ENCODE measurements at places on chromosomes 13 and 19.

- no peak for DNase-seq
Measured at GRCh38 chr13:43874504-43875092, 4.9 kb downstream of the CCDC122 start.

- DNase-seq, result no peak
Measured at GRCh38 chr19:8973501-8974091, 36.6 kb downstream of the MUC16 start.

GRCh38 chr19:38047049-38047438 lies 140.0 kb downstream of the SIPA1L3 start:
- no peak for DNase-seq

- no peak for DNase-seq
Measured at GRCh38 chr13:98557937-98558792, 18.7 kb downstream of the STK24 start.

- no peak for DNase-seq
Measured at GRCh38 chr13:112959206-112959605, 9.8 kb upstream of the MCF2L start.

GRCh38 chr13:102136735-102137296 lies 265.0 kb downstream of the FGF14 start:
- no peak for DNase-seq

GRCh38 chr19:18647807-18648206 lies 11.0 kb downstream of the KLHL26 start:
- DNase-seq, result no peak

GRCh38 chr19:8626842-8627241 lies 3.6 kb upstream of the NFILZ start:
- no peak for DNase-seq

- DNase-seq, result no peak
Measured at GRCh38 chr19:13808856-13809255, 13.6 kb downstream of the ZSWIM4 start.

DNA sequence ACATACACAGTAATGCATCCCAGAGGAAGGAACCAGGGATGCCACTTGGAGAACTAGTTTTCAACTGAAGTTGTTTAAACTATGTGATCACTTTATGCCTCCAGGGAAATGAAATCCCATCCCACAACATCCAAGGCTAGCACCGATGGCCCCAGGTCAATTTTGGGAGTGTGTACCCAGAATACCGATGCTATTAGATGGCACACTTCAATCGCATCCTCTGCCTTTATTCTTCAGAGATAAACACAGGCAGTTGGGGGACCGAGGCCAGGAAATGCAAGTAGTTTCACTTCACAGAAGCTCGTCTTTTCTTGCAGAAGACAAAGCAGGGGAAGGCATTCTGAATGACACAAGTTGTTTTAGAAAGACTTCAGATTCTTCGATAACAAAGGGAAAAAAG lies 13.8 kb downstream of the STK24 start:
- no peak for DNase-seq

DNA sequence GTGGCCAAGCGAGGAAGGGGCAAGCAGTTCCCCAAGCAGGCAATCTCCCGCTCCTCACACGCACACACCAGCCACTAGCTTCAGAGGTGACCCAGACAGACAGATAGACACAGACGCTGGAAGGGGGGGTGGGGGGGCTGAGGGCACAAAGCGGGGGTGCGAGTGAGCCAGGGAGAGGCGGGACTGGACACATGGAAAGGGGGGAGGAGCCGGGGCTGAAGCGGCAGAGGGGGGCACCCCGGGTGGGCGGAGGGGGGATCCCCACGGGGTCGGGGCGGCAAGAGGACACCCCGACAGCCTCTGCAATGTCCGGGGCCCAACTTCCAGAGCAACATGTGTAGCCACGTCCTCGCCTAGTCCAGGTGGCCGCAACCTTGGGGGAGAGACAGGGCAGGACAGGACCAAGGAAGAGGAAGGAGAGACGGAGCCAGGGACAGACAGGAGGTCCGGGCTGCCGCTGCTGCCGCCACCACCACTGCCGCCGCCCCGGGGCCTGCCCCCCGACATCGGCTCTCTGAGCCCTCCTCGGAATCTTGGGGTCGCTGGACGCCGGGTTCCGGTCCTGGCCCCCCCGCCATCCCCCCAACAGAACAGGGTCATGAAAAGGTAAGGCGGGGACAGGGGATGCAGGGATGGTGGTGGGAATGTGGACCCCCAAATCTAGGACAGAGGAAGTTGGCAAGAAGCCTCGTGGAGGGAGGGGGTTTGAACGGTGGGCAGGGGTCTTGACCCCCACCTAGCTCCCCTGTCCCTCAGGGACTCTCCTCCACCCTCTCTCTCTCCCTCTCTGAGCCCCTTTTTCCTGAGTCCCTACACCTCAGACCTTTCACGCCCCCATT lies 1.1 kb downstream of the GRIN2D start:
- DNase-seq, result no peak

DNA sequence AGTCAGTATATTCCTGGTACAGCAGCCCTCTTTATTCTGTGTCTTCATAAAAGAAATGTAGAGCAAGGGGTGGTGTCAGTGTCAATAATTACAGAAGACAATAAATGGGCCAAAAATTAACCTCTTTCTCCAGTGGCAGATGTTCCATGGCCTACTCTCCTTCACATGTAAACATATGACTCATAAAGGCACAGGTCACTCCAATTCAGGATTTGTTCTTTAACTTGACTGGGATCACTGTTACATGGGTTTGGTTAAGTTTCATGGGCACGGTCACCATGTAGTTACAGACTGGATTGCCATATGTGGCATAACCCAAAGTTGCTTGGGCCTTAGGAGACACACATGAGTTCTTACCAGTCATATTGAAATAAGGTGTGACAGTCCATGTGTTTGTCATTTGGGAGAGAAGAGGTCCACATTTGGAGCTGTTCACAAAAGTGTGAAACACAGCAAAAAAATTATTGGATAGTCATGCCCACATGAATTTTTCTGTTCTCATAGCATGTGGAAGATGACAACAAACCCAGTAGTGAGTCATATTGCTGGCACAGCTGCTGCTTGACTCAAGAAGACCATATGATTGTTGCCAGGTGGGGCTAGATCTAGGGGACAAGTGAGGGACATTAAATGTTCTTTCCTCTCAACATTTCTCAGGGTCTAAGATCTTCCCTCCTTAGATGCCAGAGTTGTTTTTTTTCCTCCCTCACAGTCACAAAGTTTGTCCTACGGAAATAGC lies 68.1 kb upstream of the HTR2A start:
- no peak for DNase-seq

DNA sequence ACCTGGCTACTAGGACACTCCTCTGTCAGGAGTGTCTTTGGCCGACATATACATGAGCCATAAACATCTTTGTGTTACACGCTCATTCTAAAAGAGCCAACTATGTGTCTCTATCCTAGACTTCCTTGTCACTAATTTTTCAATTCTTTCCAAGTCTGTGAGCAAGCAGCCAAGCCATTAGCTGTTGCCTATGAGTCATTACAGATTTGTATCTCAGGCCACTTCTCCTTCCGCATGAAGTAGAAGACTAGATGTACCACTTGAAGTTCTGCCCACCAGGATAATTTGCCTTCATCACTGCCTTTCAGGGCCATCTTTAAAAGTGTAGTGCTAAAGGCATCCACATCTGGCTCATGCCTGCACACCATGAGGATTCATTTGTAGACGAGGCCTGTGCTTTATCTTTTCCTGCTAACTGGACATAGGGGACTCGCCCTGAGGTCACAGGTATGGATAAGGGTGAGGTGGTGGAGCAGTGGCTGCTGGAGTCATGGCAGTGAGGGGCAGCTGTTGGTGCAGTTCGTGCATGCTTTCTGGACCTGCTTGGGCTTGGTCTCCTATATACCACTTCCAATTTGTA lies 126.1 kb upstream of the KL start:
- DNase-seq, result no peak

- DNase-seq, result no peak
Measured at GRCh38 chr19:47497821-47498520, 14.0 kb upstream of the KPTN start.

- no peak for DNase-seq
Measured at GRCh38 chr19:58091251-58091995, 6.6 kb downstream of the ZSCAN18 start.

- DNase-seq, result peak; percentile 53
Measured at GRCh38 chr19:48513289-48514122, 1.9 kb upstream of the LMTK3 start.

DNA sequence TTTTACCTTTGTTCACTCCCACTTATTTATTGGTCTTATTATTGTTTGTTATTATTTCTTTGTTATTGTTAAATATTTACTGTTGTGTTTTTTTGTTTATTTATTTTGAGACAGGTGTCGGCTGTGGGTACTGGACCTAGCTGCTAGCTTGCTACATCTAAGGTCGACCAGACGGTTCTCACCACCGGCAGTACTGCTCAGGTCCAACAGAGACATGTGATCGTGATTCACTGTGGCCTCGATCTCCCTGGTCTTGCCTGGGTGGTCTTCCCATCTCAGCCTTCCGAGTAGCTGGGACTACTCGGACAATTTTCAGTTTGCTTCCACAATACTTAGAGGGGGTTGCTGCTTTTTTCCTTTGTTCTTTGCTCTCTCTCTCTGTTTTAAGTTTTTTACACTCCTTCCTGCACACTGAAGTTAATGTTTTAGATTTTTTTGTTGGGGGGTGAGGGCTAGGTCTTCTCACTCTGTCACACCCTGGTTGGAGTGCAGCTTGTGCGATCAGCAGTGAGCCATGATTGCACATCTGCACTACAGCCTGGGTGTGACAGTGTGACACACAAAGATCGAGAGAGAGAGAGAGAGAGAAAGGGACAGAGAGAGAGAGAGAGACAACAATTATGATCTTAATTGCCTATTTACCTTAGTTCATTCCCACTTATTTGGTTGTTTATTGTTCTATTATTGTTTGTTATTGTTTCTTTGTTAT lies 1432.4 kb downstream of the UQCRFS1 start:
- no peak for DNase-seq

- no peak for DNase-seq
Measured at GRCh38 chr13:102466610-102467190, 64.9 kb upstream of the FGF14 start.

DNA sequence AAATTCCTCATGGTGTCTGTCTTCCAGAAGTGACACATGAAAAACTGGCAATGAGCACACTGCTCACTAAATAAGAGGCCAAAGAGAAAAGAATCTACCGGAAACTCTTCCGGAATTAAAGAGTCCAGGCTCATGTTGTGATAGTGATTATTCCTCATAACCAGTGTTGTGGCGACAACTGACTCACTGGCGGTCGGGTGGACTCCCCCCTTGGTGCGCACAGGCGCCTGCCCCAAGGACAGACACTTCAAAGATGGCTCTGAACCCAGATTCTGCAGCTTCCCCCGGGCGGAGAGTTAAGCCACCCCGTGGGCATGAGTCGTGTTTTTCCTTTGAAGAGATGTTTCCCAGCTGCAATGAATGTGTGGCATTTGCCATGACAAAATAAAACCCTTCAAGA lies 10.3 kb downstream of the IL17D start:
- no peak for DNase-seq

DNA sequence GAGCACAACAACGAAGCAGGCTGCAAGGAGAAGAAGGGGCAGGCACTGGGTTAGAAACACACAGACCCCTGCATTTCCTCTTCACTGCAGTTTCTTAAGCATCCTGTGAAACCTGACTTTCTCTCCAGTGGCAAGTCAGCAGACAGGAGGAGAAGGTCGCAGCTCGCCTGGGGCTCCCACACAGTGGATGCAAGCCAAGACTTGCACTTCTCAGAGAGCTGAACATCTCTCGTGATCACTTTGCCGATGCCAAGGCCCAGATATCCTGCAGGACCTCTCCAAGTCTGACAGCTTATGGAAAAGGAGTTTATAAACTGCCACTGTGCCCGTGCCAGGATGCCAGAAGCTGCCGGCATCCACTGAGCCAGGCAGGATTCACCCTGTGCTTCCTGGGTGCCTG lies 18.4 kb downstream of the TMEM272 start:
- DNase-seq, result no peak

DNA sequence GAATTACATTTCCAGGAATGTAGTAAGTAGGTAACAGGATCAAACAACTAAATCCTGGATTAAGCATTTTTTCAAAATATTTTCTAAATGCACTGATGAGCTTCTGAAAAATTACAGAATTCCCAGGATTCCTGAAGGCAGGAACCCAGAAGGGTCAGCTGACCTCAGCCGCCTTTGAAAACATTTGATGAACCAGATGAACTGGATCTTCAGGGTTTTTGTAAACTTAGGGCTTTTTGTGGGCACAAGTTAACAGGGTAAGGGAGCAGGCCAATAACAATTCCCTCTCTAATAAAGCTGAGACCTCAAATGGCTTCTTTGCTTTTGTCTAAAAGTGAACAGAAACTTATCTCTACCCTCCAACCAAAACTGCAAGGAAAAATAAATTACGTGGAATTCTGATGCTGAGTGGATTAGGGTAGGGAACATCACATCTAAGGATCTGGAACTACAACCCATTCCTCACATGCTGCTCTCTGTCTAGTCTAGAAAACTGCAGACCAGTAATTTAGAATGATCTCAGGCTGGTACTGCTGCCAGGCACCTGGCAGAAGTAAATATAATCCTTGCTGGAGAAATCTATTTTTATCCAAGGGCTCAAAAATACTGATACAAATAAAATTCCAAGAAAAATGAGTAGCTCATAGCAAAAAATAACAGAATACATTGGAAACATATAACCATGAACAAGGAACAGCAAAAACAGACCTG lies 48.2 kb upstream of the N4BP2L1 start:
- DNase-seq, result no peak

DNA sequence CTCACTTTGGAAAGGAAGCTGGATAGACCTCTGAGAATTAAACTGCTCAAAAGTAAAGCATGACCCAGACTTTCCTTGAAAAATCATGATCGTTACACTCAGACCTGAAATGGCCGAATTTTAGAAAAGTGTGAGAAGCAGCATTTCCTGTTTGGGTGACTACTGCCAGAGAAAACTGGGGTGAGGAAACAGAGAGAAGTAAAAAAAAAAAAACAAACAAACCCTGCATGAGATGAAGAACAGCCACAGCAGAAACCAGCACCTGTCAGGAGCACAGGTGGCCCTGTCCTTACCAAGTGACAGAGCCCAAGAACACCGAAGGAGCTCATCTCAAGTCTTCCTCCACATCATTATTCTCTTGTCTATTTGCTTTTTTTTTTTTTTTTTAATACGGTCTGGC lies 12.0 kb upstream of the ADPRHL1 start:
- DNase-seq, result no peak

DNA sequence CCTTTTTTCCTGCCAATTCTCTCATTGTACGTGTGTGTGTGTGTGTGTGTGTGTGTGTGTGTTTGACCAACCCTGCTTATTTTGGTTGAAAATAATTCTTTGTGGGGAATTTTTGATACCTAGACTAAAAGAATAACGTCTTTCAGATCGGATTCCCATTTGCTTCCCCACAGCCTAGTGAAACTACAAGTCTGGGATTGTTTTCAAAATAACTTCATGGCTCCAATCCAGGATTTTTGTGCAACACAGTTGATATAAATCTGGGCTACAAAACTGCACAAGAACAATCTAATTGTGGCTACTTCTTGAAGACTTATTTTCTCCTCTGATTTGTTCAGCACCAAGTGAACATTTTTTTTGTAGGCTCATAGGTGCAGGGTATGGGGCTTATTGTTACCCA lies 332.8 kb upstream of the MIR17HG start:
- no peak for DNase-seq

GRCh38 chr19:45730368-45731288 lies at the start of gene FBXO46:
Gene FBXO46, minus strand, starts transcription at chr19:45730896. Its CDS starts 17,401 bp downstream, at chr19:45713495.
- DNase-seq, result peak; percentile 93

- DNase-seq, result no peak
Measured at GRCh38 chr19:44698492-44699201, at the start of gene CEACAM16. Gene CEACAM16, plus strand, starts transcription at chr19:44699151. Its CDS starts 2,306 bp downstream, at chr19:44701457.
